ENCODE measurements at places on chromosomes 4 and X.

DNA sequence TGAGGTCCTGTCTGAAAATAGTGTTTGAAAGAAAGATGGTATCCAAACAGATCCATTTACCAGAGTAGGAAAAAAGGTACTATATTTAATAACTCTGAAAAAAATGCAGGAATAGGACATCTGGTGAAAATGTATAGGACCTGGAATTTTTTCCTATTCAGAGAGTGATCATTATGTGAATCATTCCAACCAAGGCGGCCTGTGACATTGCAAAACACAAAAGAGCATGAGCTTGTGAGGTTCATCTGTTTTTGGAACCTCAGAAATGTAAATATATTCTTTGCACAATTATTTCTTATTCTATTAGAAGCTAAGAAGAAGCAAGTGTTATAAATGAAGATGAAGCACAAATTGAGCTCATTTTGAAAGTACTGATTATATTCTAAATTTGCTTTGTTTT is 2.0 kb downstream of the C4orf51 start:
- DNase-seq: no peak

GRCh38 chrX:55119271-55119670 is 30.5 kb downstream of the PAGE2 start:
- no peak for DNase-seq

- no peak for DNase-seq
These were observed 68.4 kb downstream of the NSG1 start for GRCh38 chr4:4455210-4455865.

- DNase-seq: no peak
These were observed 6.4 kb upstream of the UBA1 start for GRCh38 chrX:47187106-47187677.

DNA sequence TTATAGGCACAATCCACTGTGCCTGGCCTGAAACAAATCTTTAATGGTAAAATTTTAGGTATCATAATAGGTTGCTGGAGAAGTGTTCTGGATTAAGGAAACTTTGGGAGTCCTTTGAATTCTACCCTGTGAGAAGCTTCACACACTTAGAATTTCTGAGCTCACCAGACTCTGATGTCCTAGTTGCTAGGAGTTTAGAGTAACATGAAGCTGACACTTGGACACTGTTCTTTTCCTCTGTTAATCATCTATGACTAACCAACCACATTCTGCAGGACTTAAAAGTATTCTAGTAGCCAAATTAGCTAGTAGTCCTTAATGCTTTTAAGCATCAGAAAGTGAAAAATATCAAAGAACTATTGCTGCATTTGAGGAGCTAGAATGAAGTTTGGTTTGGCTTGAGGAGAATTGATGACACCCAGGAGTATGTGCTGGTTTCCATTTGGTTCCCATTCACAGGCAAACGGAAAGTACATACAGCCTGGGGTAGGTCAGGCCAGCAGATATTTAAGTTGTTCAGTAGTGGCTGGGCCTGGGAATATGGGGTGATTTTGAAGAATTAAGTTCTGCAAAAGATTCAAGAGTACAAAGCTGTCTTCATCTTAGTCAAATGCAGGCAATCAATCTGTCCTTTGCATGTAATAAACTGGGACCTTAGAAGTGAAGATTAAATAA is 38.8 kb upstream of the IGFBP7 start:
- DNase-seq: no peak

Measured in omental fat pad (tissue), 4 donors.